Pancreas (tissue), 10 donors: ENCODE measurements at places on chromosomes 1 and 21.
A peak's percentile ranks its signal among the peaks of the same experiment; 100 is the strongest.

- H3K36me3 ChIP-seq, result no peaks in the 10 kb centered on the region
- no peaks in the 10 kb centered on the region for H3K27me3 ChIP-seq
- peak overlapping the region; percentile 9 for H3K27ac ChIP-seq
- H3K4me3 ChIP-seq, result no peak overlapping the region
These were observed 32.4 kb upstream of the PIGC start for GRCh38 chr1:172476218-172476811.

GRCh38 chr1:160868141-160868540 lies 5.5 kb upstream of the CD244 start:
- no peaks in the 10 kb centered on the region for H3K4me1 ChIP-seq
- no peak overlapping the region for H3K4me3 ChIP-seq
- no peak overlapping the region for H3K27ac ChIP-seq
- no peaks in the 10 kb centered on the region for H3K27me3 ChIP-seq

DNA sequence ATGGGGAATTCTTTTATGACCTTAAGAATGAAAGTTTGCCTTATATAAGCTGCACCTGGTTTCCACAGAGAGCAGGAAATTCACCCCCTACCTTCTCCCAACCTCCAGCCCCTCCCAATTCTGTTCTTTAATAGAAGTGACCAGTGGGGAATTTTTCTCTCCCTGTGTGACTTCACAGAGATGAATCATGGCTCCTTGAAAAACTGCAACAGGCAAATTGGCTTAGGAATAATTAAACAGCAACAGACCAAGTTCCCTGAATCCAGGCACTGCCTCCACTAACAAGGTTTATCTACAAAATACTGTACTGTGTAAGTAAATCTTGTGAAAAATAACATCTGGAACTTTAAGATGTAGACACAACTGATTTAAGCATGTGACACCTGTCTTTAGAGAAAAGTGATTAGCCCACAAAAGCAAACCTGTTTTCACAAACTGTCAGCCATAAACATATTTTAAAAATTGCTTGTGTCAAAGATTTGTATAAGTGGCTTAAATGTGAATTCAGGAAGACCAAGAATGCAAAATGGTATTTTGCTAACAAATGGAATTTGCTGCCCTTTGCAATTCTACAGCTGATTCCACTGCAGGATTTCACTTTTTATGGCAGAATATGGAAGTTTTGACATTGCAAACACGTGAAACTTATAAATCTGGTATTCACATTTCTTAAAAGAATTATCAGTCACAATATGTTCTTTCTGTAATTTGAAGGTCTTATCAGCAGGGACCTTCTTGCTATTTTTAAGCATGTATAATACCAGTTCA lies 54.0 kb downstream of the ALG14 start:
- no peaks in the 10 kb centered on the region for H3K27me3 ChIP-seq
- DNase-seq, result no peak
- no peaks in the 10 kb centered on the region for H3K36me3 ChIP-seq
- H3K27ac ChIP-seq, result peak overlapping the region; percentile 87
- H3K4me3 ChIP-seq, result no peak overlapping the region

GRCh38 chr1:47793563-47793962 lies 203.6 kb downstream of the TRABD2B start:
- H3K27me3 ChIP-seq, result no peaks in the 10 kb centered on the region
- DNase-seq, result no peak
- H3K27ac ChIP-seq, result no peak overlapping the region

GRCh38 chr1:172955161-172955815 lies 95.5 kb downstream of the TNFSF18 start:
- H3K4me3 ChIP-seq, result no peak overlapping the region
- no peak overlapping the region for H3K27ac ChIP-seq
- no peak for DNase-seq
- H3K36me3 ChIP-seq, result no peaks in the 10 kb centered on the region
- H3K27me3 ChIP-seq, result no peaks in the 10 kb centered on the region
